ENCODE measurements at places on chromosomes 6 and 20. TPM values are rescaled to one million over a fixed set of nuclear protein-coding genes. Genes with fewer than 3 reads are reported as not detected.

TRAPPC3L gene
- 0.19 TPM for total RNA-seq

PHF1 gene
- 43.2 TPM for total RNA-seq

EEF1A1 gene
- total RNA-seq: 8,902 TPM

RIPPLY2 gene
- not detected for total RNA-seq

SIRPB1 gene
- 1.6 TPM for total RNA-seq

TFAP2C gene
- total RNA-seq: 36.2 TPM

PAX1 gene
- total RNA-seq: not detected

ISM1 gene
- 0.31 TPM for total RNA-seq

LHFPL5 gene
- not detected for total RNA-seq

All from chondrocyte (in vitro differentiated cells).